ENCODE measurements at places on chromosomes 2 and 18.
A peak's percentile ranks its signal among the peaks of the same experiment; 100 is the strongest.

DNA sequence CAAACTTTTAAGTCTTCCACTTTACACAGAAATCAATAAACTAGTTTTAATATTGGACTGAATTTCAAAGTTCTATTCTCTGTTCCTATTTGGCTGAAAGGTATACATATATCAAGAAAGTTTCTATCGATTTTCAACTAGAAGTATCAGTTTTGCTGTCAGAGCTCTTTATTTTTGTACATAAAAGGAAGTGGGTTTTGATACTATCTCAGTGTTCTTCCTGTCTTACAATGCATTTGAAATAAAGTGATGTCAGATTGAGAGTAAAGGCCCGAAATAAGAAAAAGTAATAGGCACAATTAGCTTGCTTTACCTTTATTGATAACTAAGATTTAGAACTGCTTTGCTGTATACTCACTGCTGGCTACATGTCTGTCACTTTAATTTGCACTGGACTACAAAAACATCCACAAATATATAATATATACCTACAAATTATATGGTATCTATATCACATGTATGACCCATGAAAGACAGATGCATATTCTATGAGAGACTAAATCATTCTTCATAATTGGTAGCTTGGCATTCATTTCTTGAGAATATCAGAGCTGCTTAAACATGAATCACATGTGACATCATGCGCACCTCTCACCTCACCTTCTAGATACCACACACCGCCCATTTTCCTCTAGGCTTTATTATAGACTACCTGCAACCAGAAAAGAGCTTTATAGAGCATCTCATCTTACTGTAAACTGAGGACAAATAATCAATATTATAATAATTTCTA is 83.6 kb downstream of the ASXL2 start:
- H3K36me3 ChIP-seq = peaks cover 29% of the 10 kb centered on the region
- no peaks in the 10 kb centered on the region for H3K4me1 ChIP-seq
- H3K27me3 ChIP-seq = no peaks in the 10 kb centered on the region
- no peak overlapping the region for H3K4me3 ChIP-seq
- no peak overlapping the region for H3K27ac ChIP-seq

GRCh38 chr2:115413791-115414190 is 971.4 kb downstream of the DPP10 start:
- H3K4me1 ChIP-seq = no peaks in the 10 kb centered on the region
- no peak overlapping the region for H3K27ac ChIP-seq
- H3K4me3 ChIP-seq = no peak overlapping the region
- H3K36me3 ChIP-seq = no peaks in the 10 kb centered on the region
- no peaks in the 10 kb centered on the region for H3K27me3 ChIP-seq
- no peak for DNase-seq

- no peaks in the 10 kb centered on the region for H3K27me3 ChIP-seq
- no peaks in the 10 kb centered on the region for H3K36me3 ChIP-seq
- no peak overlapping the region for H3K4me3 ChIP-seq
- no peak for DNase-seq
Measured at GRCh38 chr2:150570712-150571111, 83.2 kb upstream of the RND3 start.

- no peak for DNase-seq
- H3K27ac ChIP-seq = no peak overlapping the region
- H3K27me3 ChIP-seq = no peaks in the 10 kb centered on the region
- H3K36me3 ChIP-seq = no peaks in the 10 kb centered on the region
- peaks cover 4% of the 10 kb centered on the region for H3K4me1 ChIP-seq
Measured at GRCh38 chr2:27097341-27097740, 10.8 kb downstream of the KHK start.

DNA sequence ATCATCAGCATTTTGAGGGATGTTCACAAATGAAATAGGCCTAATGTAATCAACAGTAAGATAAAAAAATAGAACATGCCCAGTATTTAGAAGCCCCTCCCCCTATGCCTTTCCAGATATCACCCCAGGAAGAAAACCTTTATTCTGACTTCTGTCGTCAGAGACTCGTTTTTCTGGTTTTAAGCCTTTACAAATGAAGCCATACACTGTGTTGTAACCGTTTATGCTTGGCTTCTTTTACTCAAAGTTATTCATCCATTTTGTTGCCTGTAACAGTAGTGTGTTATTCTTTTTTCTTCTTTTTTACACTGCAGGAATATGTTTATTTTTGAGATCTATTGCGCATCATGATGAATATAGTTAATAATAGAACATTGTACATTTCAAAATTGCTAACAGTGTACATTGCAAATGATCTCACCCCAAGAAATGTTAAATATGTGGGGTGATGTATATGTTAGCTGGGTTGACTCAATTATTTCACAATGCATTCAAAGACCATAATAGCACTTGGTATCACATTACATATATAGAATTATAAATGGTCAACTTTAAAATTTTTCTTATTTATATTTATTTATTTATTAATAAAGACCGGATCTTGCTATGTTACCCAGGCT is 28.1 kb upstream of the PNPT1 start:
- no peaks in the 10 kb centered on the region for H3K4me1 ChIP-seq
- no peak overlapping the region for H3K4me3 ChIP-seq
- H3K27me3 ChIP-seq = no peaks in the 10 kb centered on the region

DNA sequence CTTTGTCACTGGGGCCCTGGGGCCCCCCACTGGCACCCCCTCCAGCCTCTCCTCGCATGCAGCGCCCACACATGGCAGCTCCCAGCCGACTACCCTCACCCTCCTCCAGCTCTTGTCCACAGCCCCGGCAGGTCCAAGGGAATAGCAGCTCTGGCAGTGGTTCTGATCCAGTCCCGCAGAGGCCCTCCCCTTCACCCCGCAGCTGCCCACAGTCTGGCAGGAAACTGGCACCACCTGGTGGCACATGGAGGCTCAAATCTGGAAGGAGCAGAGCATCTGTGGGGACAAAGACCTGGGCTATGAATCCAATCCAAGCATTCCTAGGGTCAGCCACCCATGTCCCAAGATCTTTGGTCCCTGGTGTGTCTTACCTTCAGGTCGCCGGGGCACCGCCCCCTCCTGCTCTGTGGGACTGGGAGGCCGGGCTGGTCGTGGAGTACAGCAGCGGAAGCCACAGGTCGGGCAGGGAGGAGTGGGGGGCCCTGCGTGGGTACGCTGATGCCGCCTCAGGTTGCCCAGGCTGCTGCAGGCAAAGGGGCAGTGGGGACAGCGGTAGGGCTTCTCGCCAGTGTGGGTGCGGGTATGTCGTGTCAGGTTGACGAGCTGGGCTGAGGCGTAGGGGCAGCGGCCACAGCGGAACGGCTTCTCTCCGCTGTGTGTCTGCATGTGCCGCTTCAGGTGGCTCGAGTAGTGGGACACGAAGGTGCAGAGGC is 2.3 kb downstream of the ZNF513 start:
- no peaks in the 10 kb centered on the region for H3K4me1 ChIP-seq
- no peak for DNase-seq
- peaks cover 57% of the 10 kb centered on the region for H3K36me3 ChIP-seq
- no peak overlapping the region for H3K4me3 ChIP-seq
- no peak overlapping the region for H3K27ac ChIP-seq

DNA sequence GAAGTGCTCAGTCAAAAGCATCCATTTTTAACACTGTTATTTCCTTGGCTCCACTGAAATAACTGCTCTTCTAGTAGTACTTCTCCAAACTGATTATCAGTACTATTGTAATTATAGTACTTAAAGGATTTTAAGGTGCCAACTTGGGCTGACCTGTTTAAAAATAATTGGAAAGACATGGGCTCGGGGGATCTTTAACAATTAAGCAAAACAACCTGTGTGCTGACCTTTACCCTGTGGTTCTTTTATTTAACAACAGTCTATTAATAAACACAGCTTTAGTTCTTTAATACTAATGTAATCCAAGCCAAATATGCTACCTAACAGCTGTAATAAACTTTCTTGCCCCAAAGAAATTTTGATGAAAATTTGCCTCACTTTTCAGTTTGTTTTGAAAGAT is 6.9 kb upstream of the ITPRID2 start:
- no peaks in the 10 kb centered on the region for H3K27me3 ChIP-seq
- H3K4me1 ChIP-seq = peaks cover 5% of the 10 kb centered on the region
- DNase-seq = no peak
- no peak overlapping the region for H3K4me3 ChIP-seq
- H3K36me3 ChIP-seq = no peaks in the 10 kb centered on the region

- DNase-seq = no peak
- no peaks in the 10 kb centered on the region for H3K36me3 ChIP-seq
- H3K4me3 ChIP-seq = no peak overlapping the region
- peaks cover 2% of the 10 kb centered on the region for H3K4me1 ChIP-seq
- no peaks in the 10 kb centered on the region for H3K27me3 ChIP-seq
Measured at GRCh38 chr2:127196998-127197397, 23.1 kb downstream of the CYP27C1 start.

- peaks cover 9% of the 10 kb centered on the region for H3K4me1 ChIP-seq
- no peaks in the 10 kb centered on the region for H3K36me3 ChIP-seq
- peak overlapping the region; percentile 67 for H3K4me3 ChIP-seq
- peaks cover 19% of the 10 kb centered on the region for H3K27me3 ChIP-seq
- no peak for DNase-seq
Measured at GRCh38 chr2:27264253-27264752, 1.5 kb upstream of the SLC30A3 start.

DNA sequence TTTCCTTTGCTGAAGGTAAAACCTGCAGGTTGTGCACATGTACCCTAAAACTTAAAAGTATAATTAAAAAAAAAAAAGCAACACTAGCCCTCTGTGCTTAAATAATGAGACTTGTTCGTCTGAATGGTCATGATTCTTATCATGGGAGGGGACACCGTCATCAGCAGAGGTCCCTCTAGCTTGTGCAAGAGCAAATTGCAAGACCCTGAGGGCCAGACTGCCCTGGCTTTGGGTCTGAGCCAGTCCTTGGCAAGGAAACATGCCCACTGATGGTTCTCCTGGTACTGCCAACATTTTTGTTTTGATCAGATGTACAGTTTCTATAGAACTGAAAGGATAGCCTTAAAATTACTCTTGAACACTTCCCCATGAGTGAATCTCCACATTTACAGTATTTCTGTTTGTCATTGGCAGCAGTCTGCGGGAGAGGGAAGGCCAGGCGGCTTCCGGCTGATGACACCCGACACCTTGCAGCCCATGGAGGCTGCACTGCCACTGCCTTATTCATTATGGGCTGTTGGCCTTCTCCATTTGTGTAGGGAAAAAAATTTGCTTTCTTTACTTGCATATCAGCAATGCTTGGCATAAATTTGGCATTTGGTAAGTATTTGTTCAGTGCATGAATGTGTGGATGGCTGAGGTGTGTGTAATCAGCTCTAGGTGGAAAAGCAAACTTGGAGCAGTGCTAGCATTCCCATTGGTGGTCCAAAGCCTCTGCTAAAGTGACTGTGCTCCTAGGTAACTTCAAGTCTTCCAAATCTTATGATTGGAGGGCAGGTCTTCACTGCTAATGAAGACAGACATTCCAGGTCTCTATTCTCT is 161.6 kb upstream of the ALKAL2 start:
- no peak overlapping the region for H3K27ac ChIP-seq
- H3K27me3 ChIP-seq = no peaks in the 10 kb centered on the region
- H3K36me3 ChIP-seq = no peaks in the 10 kb centered on the region
- no peak for DNase-seq
- no peaks in the 10 kb centered on the region for H3K4me1 ChIP-seq

GRCh38 chr2:50773211-50773932 is 258.6 kb downstream of the NRXN1 start:
- H3K27ac ChIP-seq = no peak overlapping the region
- H3K36me3 ChIP-seq = no peaks in the 10 kb centered on the region
- no peaks in the 10 kb centered on the region for H3K27me3 ChIP-seq
- DNase-seq = no peak

GRCh38 chr2:101230541-101231001 is 22.1 kb upstream of the CNOT11 start:
- no peak for DNase-seq
- no peaks in the 10 kb centered on the region for H3K4me1 ChIP-seq
- H3K27me3 ChIP-seq = no peaks in the 10 kb centered on the region
- H3K4me3 ChIP-seq = no peak overlapping the region
- no peaks in the 10 kb centered on the region for H3K36me3 ChIP-seq

GRCh38 chr2:220572385-220572784 is 945.0 kb downstream of the SLC4A3 start:
- no peaks in the 10 kb centered on the region for H3K27me3 ChIP-seq
- DNase-seq = no peak
- H3K36me3 ChIP-seq = no peaks in the 10 kb centered on the region
- H3K4me1 ChIP-seq = no peaks in the 10 kb centered on the region
- no peak overlapping the region for H3K4me3 ChIP-seq

DNA sequence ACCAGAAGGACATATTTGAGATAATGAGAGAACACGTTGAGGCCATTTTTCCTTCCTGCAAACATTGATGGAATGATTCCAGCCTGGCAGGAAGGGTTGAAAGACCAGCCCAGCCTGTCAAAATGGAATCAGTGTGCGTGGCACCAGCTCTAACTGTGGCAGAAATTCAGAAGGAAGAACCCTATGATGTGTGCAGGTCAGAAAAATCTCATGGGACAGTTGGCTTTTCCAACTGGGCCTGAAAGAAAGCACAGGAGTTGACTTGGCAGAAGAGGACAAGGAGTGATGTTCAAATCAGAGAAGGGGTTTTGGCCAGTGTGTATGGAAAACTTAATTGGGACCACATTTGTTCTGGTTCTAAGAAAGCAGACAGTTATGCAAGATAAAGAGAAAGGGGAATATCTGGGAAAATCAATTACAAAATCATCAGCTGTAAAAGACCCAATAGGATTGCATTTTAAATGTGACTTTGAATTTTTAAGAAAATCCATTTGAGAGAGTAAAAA is 192.8 kb upstream of the PID1 start:
- DNase-seq = no peak
- H3K4me1 ChIP-seq = no peaks in the 10 kb centered on the region
- H3K27ac ChIP-seq = no peak overlapping the region
- no peak overlapping the region for H3K4me3 ChIP-seq

- no peak overlapping the region for H3K27ac ChIP-seq
- no peaks in the 10 kb centered on the region for H3K27me3 ChIP-seq
- no peak overlapping the region for H3K4me3 ChIP-seq
- peak; percentile 50 for DNase-seq
- H3K36me3 ChIP-seq = no peaks in the 10 kb centered on the region
Measured at GRCh38 chr2:236666646-236667204, 97.1 kb downstream of the ACKR3 start.

- no peak for DNase-seq
- H3K27me3 ChIP-seq = no peaks in the 10 kb centered on the region
- H3K4me3 ChIP-seq = no peak overlapping the region
- H3K27ac ChIP-seq = no peak overlapping the region
Measured at GRCh38 chr2:51387235-51387634, 355.3 kb upstream of the NRXN1 start.

DNA sequence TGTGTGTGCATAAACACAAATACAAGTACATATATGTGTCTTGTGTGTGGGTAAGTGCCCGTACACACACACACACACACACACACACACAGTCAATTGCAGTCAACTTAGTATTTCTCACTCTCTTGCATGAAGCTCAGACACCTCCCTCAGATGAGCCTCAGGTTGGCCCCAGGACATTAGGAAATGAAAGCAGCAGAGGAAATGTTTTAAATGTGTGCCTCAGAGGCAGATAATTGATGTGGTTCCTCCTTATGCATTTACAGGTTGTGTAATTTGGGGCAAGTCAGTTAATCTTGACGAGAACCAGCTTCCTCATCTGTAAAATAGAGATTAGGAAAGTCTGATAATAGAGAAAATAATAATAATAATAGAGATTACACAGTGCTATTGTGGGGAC is 814.0 kb upstream of the ID2 start:
- no peak overlapping the region for H3K4me3 ChIP-seq
- no peaks in the 10 kb centered on the region for H3K27me3 ChIP-seq
- DNase-seq = no peak
- no peaks in the 10 kb centered on the region for H3K4me1 ChIP-seq
- H3K27ac ChIP-seq = no peak overlapping the region
- H3K36me3 ChIP-seq = no peaks in the 10 kb centered on the region
